ENCODE measurements at places on chromosomes 12 and 14. TPM values are rescaled to one million over a fixed set of nuclear protein-coding genes. Genes with fewer than 3 reads are reported as not detected.

KRT78 gene
- not detected for total RNA-seq

PRH2 gene
- total RNA-seq = not detected

PLEKHD1 gene
- under 0.01 TPM for total RNA-seq

PRB2 gene
- total RNA-seq = not detected

LRFN5 gene
- total RNA-seq = 4.9 TPM

ATL1 gene
- total RNA-seq = 13.8 TPM
